ENCODE measurements at places on chromosomes 11 and 22. TPM values are rescaled to one million over a fixed set of nuclear protein-coding genes. Genes with fewer than 3 reads are reported as not detected.

OR51I1 gene
- total RNA-seq, result not detected

UBQLN3 gene
- total RNA-seq, result not detected

GSTP1 gene
- total RNA-seq, result 2,739 TPM

RASGRP2 gene
- total RNA-seq, result 27.5 TPM

RAB36 gene
- total RNA-seq, result 3.2 TPM

ACTN3 gene
- not detected for total RNA-seq

LAYN gene
- total RNA-seq, result 22.3 TPM

NXPE1 gene
- not detected for total RNA-seq

SLC6A5 gene
- not detected for total RNA-seq

DUSP8 gene
- 2.9 TPM for total RNA-seq

NXPE4 gene
- not detected for total RNA-seq

PLEKHA7 gene
- 45.9 TPM for total RNA-seq

CRYBB2 gene
- not detected for total RNA-seq

GNAZ gene
- 11.3 TPM for total RNA-seq

EFEMP2 gene
- 57.9 TPM for total RNA-seq

CRACR2B gene
- total RNA-seq, result 4.9 TPM

TSSK2 gene
- not detected for total RNA-seq

BTBD18 gene
- total RNA-seq, result not detected

YAP1 gene
- 232 TPM for total RNA-seq

ST14 gene
- 43.2 TPM for total RNA-seq

PKP3 gene
- 117 TPM for total RNA-seq

All from vagina (tissue), 2 donors.